ENCODE measurements at places on chromosomes 2 and 18.

GRCh38 chr2:180156651-180157050 lies 149.6 kb upstream of the CWC22 start:
- no peak for DNase-seq

- no peak for DNase-seq
Observed at GRCh38 chr2:16247326-16248122, 307.2 kb downstream of the MYCN start.

DNA sequence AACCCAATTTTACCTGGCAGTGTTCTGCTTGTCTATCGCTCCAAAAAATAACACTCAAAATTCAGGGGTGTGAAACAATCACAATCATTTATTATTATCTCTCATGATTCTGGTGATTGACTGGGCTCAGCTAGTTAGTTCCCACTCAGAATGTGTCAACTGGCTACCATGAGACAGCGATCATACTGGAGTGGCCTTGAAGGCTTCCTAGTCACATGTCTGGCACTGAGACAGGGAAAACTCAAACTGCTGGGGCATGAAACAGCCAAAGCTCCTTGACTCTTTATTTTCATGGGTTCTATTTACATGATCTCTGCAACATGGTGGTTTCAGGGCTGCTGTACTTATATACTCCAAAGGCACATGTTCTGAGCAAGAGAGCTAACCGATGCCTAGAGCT lies 6.2 kb upstream of the ANXA4 start:
- DNase-seq, result no peak

- DNase-seq, result no peak
Observed at GRCh38 chr18:50847192-50847591, 27.4 kb upstream of the MRO start.

DNA sequence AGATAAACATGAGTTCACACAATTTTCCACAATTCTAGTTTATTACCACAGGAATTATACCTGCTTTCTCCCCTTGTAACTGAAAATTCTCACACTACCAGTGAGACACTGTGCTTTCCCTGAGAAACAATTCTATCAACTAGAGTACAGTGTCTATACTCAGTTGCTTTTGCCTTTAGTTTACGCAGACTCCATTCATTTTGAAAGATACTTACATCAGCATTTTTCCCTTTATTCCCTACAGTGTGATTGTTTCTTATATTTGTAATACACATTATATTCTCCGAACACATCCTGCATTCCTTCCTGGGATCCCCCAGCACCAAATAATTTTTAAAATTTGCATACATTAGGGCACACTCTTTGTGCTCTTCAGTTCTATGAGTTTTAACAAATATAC lies 1455.5 kb downstream of the SUCLG1 start:
- DNase-seq, result no peak
